ENCODE measurements at places on chromosomes 12 and 14. TPM values are rescaled to one million over a fixed set of nuclear protein-coding genes. Genes with fewer than 3 reads are reported as not detected.

The CFAP54 gene
- total RNA-seq, result 1.4 TPM

The ENTPD5 gene
- 8.4 TPM for total RNA-seq

The CEP290 gene
- 8.1 TPM for total RNA-seq

The KIF5A gene
- total RNA-seq, result 0.09 TPM

The ANKRD33 gene
- total RNA-seq, result not detected
